ENCODE measurements at places on chromosomes 4 and X. TPM values are rescaled to one million over a fixed set of nuclear protein-coding genes. Genes with fewer than 3 reads are reported as not detected.

Gene GLUD2
- 3.7 TPM for total RNA-seq

GRCh38 chrX:3697701-3698279 lies 15.7 kb downstream of the PRKX start:
- DNase-seq, result no peak

GRCh38 chr4:166014411-166014810 lies 141.4 kb downstream of the TLL1 start:
- DNase-seq, result no peak

DNA sequence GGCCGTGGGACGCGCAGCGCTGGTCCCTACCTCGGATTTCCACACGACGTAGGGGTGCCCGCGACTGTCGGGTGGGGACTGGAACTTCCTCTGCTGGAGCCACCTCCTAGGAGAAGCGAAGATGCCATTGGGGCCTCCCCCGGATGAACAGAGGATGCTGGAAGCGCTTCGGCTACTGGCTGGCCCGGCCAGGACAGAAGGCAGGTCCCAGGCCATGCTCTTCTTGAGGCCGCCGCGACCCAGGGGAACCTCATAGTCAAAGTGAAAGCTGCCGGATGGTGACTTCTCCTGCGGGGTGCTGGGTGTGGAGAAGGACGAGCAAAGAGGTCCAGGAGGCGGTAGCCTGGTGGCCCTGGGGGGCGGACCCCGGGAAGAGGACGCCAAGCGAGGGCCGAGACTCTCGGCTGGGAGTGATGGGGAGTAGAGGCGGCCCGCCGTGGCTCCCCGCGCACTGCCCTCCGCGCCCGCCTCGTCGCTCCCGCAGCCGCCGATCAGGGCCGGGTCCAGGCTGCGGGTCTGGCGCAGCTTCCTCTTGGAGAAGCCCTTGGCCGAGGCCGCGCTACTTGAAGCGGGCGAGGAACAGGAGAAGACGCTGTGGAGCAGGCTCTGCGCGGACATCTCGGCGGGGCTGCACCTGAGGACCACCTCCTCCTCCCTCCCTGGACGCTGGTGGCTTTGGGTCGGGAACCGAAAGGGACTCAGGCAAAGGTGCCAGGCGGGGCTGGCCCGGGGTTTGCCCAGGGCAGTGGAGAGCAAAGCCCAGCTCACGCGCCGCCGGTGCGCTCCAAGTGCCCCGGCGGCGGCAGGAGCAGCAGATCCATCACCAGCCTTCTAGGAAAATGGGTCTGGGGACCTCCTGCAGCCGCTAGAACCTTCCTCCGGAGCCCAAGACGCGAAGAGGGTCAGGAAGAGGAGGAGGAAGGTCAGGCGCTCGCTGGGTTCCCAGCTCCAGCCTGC lies 1.2 kb downstream of the ARHGAP6 start:
- DNase-seq, result no peak
